ENCODE measurements at places on chromosomes 13 and 19. TPM values are rescaled to one million over a fixed set of nuclear protein-coding genes. Genes with fewer than 3 reads are reported as not detected.

Gene CNN1
- 114 TPM for polyA plus RNA-seq

Gene MIPEP
- 23.4 TPM for polyA plus RNA-seq

Gene OVOL3
- not detected for polyA plus RNA-seq

Gene SYDE1
- 12.9 TPM for polyA plus RNA-seq

Gene GRAMD1A
- 40.9 TPM for polyA plus RNA-seq

Gene CEACAM7
- polyA plus RNA-seq, result not detected

Gene ZNF614
- 3.0 TPM for polyA plus RNA-seq

Gene ZNF837
- polyA plus RNA-seq, result 0.36 TPM

Gene OR7D4
- polyA plus RNA-seq, result not detected

Gene CACNA1A
- 0.52 TPM for polyA plus RNA-seq

Gene KISS1R
- polyA plus RNA-seq, result not detected

Gene OR7G1
- polyA plus RNA-seq, result not detected

GRCh38 chr19:42478765-42479311 lies 36.1 kb upstream of the CXCL17 start:
- no peak for DNase-seq

DNA sequence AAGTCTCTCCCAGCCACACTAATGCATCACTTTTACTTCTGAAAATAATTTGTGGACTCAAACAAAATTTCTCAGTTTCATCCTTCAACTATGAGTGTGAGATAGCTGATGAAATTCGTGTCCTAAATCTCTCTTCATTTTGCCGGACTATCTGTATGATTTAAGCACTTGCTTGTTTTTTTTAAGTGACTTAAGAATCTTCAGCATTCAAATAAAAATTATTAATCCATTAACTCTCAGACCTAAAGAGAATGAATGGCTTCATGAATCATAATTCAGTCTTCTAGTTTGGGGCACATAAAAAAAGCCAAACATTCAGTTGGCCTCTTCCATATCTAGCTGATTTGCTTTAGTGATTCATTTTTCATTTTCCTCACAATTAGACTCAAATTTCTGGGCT lies 579.5 kb downstream of the DCT start:
- no peak for DNase-seq

GRCh38 chr13:20654156-20654555 lies 49.3 kb upstream of the IL17D start:
- DNase-seq, result no peak

DNA sequence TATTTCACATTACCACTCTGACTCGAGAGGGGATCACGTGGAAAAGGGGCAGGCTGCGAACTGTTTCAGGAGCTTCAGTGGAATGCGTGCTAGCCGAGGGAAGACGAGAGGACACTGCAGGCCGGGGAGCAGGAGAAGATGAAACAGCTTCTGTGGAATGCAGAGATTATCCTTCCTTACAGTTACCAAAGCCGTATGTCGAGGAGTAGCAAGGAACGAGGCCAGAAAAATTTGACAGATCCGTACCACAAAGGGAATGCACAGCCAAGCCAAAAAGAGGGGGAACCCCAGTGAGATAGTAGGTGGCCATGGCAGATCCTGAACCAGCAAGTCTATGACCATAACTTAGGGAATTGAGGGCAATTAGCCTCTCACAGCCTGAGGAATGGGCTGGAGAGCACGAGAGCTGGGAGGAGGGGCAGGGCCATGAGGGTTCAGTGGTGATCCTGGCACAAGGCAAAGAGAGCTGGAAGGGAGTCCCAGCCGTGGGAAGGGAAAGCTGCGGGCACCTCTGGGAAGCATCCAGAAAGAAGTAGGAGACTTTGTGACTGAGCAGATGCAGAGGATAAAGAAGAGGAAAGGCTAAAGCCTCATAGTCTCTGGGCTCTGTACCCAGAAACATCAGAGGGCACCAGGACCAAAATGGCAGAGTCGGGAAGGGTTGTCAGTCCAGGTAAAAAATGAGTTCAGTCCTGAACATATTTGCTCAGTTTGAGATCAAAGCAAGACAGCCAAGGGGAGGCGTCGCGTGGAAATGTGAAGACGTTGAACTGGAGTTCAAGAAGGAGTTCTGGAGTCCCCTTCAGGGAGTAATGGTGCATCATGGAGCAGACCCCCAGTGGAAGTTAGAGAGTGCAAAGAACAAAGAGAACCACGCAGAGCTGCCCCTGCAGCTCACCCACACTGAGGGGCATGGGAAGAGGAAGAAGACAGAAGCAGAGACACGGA lies 5.1 kb downstream of the COL4A1 start:
- no peak for DNase-seq

- no peak for DNase-seq
Measured at GRCh38 chr13:66689628-66690027, 540.5 kb downstream of the PCDH9 start.

DNA sequence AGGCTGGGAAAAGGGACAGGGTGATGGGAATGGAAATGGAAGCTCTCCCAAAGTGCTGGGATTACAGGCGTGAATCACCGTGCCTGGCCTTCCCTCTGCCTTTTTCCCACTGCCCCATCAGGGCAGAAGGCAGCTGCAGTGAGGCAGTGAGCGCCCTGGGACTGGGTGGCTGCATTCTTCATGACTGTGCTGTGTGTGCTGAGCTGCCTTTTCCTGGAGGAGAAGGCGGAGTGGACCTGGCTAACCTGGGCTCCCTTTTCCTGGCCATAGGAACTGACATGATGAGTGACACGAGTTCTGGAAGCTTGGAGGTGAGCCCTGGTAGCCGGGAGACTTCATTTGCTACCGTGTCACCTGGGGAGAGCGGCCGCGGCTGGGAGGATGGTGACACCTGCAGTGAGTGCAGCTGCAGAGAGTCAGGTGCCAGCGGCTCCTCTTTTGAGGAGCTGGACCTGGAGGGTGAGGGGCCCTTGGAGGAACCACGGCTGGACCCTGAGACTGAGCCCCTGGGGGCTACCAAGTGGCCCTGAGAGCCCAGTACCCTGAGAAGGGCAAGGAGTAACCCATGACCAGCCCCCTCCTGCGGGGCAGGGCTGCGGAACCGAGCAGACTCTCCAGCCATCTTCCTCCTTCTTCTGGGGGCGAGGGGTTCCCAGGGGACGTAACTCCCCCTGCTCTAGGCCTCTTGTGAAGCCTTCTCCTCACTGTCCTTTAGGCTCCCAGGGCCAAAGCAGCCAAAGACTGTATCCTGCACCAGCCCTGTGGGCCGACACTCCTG lies 26.3 kb upstream of the ZNF492 start:
- no peak for DNase-seq

GRCh38 chr19:45995715-45996385 lies 583 bp downstream of the CCDC61 start:
- no peak for DNase-seq

DNA sequence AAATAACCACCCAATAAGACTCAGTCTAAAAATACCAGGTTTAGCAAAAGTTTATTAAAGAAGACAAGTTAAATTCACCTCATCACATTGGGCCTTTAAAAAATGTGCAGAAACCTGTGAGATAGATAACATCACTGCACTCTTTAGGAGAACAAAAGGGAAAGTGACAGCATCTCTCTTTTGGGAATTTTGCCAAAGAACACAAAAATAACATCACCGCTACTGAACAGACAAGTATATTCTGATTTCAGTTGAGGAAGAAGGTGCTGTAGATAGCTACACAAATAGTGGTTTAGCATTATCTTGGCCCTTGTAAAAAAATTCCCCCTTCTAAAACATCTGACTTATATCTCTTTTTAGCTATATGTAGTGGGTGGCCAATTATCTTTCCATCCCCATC lies 244.7 kb downstream of the VWA8 start:
- DNase-seq, result no peak

DNA sequence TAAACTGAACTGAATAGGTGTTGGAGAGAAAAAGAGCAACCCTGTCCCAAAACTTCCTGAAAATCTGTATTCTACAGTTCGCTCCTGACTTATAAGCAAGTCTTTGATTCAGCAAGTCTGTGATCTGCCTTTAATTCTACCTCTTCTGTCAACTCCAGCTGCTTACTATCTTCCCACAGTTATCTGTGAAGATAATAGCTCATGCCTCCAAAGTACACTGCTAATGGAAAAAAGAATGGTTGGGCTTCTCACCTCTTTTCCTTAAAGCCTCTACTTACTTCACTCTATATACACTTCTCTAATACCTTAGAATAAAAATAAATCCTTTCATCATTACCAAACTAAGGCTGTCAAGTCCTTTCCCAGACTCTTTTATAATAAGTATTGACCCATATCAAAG lies 391.5 kb upstream of the MIR17HG start:
- no peak for DNase-seq

- no peak for DNase-seq
Measured at GRCh38 chr19:2305452-2306280, 2.3 kb downstream of the LINGO3 start.

DNA sequence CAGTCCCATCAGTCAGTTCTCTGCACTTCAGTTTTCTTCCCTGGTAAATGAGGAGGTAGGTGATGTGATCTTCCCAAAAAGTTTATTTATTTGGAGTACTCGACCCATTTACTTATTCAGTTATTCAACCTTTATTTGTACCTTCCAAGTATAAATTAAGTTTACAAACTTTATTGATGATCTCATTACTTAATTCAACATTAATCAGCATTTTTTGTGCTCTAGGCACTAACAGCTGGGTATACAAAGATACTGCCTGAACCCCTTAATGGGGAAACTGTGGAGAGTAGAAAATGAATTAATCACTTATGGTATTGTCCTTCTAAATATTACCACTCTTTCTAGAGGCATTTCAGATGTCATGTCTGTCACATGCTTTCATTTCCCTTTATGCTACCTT lies 293.3 kb downstream of the DLEU7 start:
- DNase-seq, result no peak

- no peak for DNase-seq
Measured at GRCh38 chr13:97974773-97975172, 21.3 kb downstream of the IPO5 start.

DNA sequence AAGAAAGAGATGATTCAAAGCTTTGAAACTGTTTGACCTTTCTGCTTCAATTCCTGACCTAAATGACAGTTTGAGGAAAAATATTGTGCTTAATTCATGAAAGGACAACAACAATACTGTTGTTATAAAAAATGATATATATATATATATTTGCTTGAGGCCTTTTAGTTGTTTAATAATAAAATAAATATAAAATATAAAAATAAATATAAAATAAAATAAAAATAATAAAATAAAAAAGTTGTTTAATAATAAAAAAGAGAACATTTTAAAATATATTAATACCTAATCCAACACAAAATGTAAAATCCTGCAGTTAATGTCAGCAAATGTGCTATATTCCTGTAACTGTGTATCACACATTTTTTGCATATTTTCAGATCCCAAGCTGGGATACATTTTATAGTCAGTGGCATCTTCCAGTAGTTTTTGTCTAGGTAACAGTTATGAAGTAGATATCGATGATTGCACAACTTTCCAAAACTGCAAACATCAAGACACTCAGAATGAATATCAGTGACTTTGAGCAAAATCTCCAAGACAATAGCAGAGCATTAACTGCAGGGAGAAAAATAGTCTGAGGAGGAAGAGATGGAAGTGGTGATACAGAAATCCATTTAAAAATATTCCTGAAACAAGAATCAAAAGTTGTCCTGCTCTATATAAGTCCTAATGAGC lies 375.5 kb upstream of the KLHL1 start:
- no peak for DNase-seq

GRCh38 chr19:49565261-49565660 lies 15.1 kb downstream of the NOSIP start:
- DNase-seq, result no peak

DNA sequence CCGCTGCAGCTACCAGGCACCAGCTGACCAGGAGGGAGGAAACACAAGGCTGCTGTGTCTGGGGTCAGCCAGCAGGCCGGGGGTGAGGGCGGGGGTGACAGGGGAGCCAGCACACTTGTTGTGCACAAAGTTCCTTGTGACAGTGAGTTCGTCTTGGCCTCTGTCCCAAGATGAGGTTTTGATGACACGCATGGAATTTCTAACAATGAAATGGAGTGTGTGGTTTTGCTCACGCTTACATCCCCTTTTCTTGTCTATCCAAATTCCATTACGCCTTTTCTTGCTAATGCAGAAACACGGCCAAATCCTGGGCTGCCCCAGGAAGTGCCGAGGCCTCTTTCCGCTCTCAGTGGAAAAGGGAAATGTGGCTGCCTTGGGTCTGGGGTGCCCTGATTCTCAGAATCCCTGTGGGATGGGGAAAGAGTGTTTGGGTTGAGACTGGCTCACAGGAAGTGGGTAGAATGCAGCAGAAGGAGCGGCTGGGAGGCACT lies 73.8 kb downstream of the GADD45B start:
- DNase-seq, result peak; percentile 81

- peak; percentile 87 for DNase-seq
Measured at GRCh38 chr19:55460670-55461258, 678 bp downstream of the ISOC2 start.

- no peak for DNase-seq
Measured at GRCh38 chr19:8210421-8211101, 1.4 kb downstream of the CERS4 start.

DNA sequence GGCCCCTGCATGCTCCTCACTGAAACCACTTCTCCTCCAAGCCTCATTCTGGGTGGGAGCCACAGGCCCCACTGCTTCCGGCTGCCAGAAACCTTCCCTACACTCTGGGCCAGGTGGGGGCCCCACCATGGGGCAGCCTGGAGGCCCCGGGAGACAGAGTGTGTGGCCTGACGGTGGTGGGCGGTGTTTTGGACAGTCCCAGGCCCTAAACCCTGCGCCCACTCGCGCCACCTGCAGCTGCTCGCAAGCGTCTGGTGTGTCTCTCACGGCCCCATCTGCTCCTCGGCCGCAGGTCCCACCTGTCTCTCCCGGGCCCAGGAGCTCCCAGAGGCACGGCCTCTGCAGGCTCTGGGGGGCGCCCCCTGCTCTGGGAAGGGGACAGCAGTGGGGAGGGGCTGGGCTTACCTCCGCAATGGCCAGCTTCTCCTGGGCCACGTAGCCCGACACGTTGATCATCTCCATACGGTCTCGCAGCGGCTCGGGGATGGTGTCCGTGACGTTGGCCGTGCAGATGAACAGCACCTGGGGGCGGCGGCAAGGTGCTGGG lies 5.6 kb downstream of the RPL36 start:
- DNase-seq, result no peak

DNA sequence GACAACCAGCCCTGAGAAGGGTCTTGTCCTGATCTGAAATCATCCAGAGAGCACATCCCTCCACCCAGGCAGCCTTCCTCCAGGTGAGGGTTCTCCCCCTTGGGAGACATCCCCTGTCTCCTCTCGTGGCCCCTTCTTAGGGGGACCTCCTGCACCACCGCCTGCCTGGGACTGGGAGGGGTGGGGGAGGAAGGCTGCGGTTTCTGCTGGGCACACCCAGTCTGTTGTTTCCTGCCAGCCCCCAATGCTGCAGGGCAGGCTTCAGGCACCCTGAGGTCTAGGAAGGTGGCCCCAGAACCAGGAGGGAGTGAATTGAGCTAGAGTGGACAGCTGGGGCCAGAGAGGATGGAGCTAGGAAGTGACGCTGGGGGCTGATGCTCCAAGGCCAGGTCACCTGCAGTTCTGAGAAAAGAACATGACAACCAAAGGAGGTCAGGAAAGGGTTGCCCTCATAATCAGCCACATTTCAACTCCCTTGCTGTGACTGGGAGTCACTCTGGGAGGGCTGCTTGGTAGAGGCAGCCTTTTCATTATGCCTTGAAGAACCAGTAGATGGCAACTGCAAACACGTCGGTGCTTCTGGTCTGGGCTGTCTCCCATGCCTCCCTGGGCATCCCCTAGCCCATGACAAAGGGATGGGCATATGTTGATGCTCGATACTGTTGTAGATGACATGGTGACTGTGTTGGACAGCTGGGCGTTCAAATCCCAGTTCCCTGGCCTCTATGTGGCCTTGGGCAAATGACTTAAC lies 1.4 kb downstream of the ARHGEF18 start:
- no peak for DNase-seq

- no peak for DNase-seq
Measured at GRCh38 chr13:101945435-101945834, 456.4 kb downstream of the FGF14 start.

GRCh38 chr19:48244281-48244680 lies 11.4 kb downstream of the CARD8 start:
- DNase-seq, result no peak

- DNase-seq, result no peak
Measured at GRCh38 chr13:52112591-52112990, 16.3 kb downstream of the NEK5 start.
